ENCODE measurements at places on chromosomes 3 and 15. TPM values are rescaled to one million over a fixed set of nuclear protein-coding genes. Genes with fewer than 3 reads are reported as not detected.

- no peaks in the 10 kb centered on the region for H3K4me1 ChIP-seq
- no peak overlapping the region for H3K27ac ChIP-seq
- no peaks in the 10 kb centered on the region for H3K27me3 ChIP-seq
- no peaks in the 10 kb centered on the region for H3K36me3 ChIP-seq
- no peak overlapping the region for H3K4me3 ChIP-seq
Observed at GRCh38 chr3:65633018-65633638, 405.6 kb downstream of the MAGI1 start.

REC114 gene
- not detected for total RNA-seq

GRCh38 chr15:63759752-63760151, 74.0 kb downstream of the HERC1 start:
- H3K27me3 ChIP-seq, result no peaks in the 10 kb centered on the region
- H3K4me1 ChIP-seq, result peaks cover 26% of the 10 kb centered on the region
- H3K4me3 ChIP-seq, result no peak overlapping the region
- peaks cover 14% of the 10 kb centered on the region for H3K36me3 ChIP-seq
- DNase-seq, result no peak
- H3K27ac ChIP-seq, result no peak overlapping the region

GRM7 gene
- not detected for total RNA-seq

DNA sequence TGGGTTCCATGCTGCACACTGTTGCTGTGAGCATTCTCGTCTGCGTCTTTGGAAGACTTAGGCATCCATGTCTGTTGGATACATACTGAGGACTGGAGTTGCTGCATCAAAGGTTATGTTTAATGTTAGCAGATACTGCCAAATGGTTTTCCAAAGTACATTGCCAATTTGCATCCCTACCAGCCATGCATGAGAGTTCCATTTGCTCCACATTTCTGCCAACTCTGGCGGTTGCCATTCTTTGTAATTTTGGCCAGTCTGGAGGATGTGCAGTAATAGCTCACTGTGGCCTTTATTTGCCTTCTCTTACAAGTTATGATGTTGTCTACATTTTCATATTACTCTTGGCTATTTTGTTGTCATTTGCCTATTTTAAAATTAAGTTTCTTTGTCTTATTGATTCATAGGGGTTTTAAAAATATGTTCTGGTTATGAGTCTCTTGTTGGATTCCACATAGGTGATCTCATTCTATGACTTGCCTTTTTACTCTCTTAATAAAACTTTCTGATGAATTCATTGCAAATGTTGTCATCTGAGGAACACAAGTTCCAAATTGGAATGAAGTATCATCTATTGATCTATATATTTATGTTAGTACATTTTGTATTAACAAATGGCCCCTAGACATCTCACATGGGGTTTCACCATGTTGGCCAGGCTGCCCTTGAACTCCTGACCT, 42.1 kb downstream of the FBLN2 start:
- H3K36me3 ChIP-seq, result no peaks in the 10 kb centered on the region
- DNase-seq, result no peak
- H3K4me3 ChIP-seq, result no peak overlapping the region
- no peak overlapping the region for H3K27ac ChIP-seq
- H3K27me3 ChIP-seq, result peaks cover 5% of the 10 kb centered on the region

ELL3 gene
- total RNA-seq, result 0.25 TPM

- no peaks in the 10 kb centered on the region for H3K36me3 ChIP-seq
- H3K4me1 ChIP-seq, result peaks cover 10% of the 10 kb centered on the region
- peak; percentile 68 for DNase-seq
- no peak overlapping the region for H3K4me3 ChIP-seq
- H3K27me3 ChIP-seq, result peaks cover 18% of the 10 kb centered on the region
Observed at GRCh38 chr15:70196372-70197316, 98.9 kb upstream of the TLE3 start.

- no peak overlapping the region for H3K27ac ChIP-seq
- no peaks in the 10 kb centered on the region for H3K36me3 ChIP-seq
- H3K4me3 ChIP-seq, result no peak overlapping the region
- DNase-seq, result no peak
- H3K27me3 ChIP-seq, result peaks cover 31% of the 10 kb centered on the region
- no peaks in the 10 kb centered on the region for H3K4me1 ChIP-seq
Observed at GRCh38 chr3:161333696-161334095, 37.6 kb downstream of the SPTSSB start.

DNA sequence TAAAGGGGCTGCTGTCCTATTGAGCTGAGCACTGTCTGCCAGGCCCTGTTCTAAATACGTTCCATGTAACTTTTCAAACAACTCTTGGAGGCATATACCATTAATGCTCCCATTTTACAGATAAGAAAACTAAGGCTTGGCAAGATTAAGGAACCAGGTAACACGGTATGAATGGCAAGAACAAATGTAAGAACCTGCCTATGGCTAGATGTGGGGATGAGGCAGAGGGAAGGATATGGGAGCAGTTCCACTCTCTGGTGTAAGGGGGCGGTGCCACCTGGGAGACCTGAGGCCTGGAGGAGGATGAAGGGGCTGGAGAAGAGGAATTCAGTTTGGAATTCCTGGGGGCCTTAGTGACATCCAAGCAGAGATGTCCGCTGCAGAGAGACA, 3.8 kb upstream of the LMAN1L start:
- H3K4me3 ChIP-seq, result no peak overlapping the region
- no peak overlapping the region for H3K27ac ChIP-seq
- H3K27me3 ChIP-seq, result peaks cover 4% of the 10 kb centered on the region
- H3K36me3 ChIP-seq, result peaks cover 11% of the 10 kb centered on the region
- DNase-seq, result no peak

- no peaks in the 10 kb centered on the region for H3K4me1 ChIP-seq
- H3K36me3 ChIP-seq, result no peaks in the 10 kb centered on the region
- no peak for DNase-seq
Observed at GRCh38 chr3:2513986-2514385, 415.3 kb downstream of the CNTN4 start.

DNA sequence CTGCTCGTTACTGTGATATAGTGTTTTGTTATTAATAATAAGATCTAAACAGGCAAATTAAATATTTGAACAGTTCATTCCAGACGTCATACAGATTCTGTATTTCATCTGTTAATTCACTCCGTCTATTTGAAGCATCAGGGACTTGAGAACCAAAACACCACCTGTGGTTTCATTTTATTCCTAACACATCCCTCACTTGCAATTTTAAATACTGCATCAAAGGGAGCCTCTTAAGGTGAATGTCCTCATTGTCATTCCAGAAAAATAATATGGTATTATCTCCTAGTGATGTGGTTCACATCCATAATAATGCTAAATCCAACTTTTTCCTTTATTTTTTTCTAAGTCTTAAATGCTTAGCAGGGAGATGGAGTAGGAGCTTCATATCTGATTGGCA, 1390.9 kb upstream of the CADM2 start:
- DNase-seq, result no peak
- H3K36me3 ChIP-seq, result no peaks in the 10 kb centered on the region
- no peak overlapping the region for H3K4me3 ChIP-seq
- H3K27me3 ChIP-seq, result no peaks in the 10 kb centered on the region
- H3K4me1 ChIP-seq, result no peaks in the 10 kb centered on the region
- H3K27ac ChIP-seq, result no peak overlapping the region

GRCh38 chr3:192038726-192039125, 577.8 kb downstream of the PYDC2 start:
- no peaks in the 10 kb centered on the region for H3K36me3 ChIP-seq
- H3K4me1 ChIP-seq, result no peaks in the 10 kb centered on the region

GRCh38 chr3:98151241-98151640, 4.0 kb downstream of the OR5H14 start:
- no peak overlapping the region for H3K4me3 ChIP-seq
- H3K27ac ChIP-seq, result no peak overlapping the region
- H3K36me3 ChIP-seq, result no peaks in the 10 kb centered on the region
- H3K27me3 ChIP-seq, result peaks cover 7% of the 10 kb centered on the region
- no peaks in the 10 kb centered on the region for H3K4me1 ChIP-seq
- DNase-seq, result no peak

KLHL18 gene
- 21.2 TPM for total RNA-seq

GRCh38 chr3:157065201-157065600, 94.7 kb downstream of the CCNL1 start:
- H3K36me3 ChIP-seq, result no peaks in the 10 kb centered on the region
- H3K27me3 ChIP-seq, result no peaks in the 10 kb centered on the region
- H3K27ac ChIP-seq, result no peak overlapping the region
- DNase-seq, result no peak
- H3K4me1 ChIP-seq, result peaks cover 27% of the 10 kb centered on the region

DNA sequence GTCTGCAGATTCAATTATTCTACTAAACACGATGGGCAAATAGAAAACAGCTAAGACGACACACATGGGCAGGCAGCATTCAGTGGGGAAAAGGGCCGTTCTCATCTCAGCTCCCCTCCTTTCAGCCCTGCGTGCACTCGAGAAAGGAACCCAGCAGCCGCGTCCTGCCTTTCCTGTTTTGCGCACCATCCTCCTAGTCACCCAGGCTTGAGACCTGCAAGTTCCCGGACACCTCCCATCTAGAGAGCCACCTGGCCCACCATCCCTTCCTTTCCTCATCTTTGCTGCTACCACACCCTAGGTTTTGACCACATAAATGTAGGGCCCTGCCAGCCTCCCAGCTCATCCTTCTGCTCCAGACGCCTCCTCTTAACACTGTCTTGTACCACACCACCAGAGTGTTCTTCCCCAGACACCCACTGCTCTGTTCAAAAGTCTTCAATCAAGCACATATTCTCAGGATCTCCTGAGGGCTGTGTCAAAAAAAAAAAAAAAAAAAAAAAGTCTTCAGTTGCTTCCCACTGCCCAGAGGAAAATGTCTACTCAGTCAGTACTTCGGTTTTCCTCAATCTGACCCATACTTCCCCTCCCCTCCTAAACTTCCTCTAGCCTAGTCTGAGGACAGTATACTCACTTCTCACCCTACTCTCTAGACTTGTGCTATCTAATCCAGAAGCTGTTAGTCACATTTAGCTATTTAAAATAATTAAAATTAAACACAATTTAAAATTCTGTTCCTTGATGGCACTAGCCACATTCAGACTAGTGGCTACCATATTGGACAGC, 182.0 kb downstream of the STT3B start:
- no peaks in the 10 kb centered on the region for H3K27me3 ChIP-seq
- no peaks in the 10 kb centered on the region for H3K36me3 ChIP-seq
- no peak overlapping the region for H3K4me3 ChIP-seq
- H3K4me1 ChIP-seq, result no peaks in the 10 kb centered on the region
- no peak for DNase-seq

DNA sequence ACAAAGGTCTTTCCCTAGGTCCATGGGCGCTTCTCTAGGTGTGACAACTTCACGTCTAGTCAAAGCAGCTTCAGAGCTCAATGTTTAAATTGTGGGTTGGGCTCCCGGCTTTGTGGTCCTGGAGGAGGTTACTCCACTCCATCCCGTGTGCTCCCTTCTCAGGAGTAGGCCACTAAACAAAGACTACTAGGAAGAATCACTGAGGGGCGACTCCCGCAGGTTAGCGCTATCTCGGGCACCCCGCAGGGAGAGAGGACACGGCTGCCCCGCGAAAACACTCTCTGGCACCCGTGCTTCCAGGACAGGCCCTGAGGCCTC, 500 bp downstream of the PARP6 start:
- H3K4me3 ChIP-seq, result peak overlapping the region; percentile 83
- peak overlapping the region; percentile 74 for H3K27ac ChIP-seq
- no peak for DNase-seq
- peaks cover 14% of the 10 kb centered on the region for H3K36me3 ChIP-seq
- H3K27me3 ChIP-seq, result no peaks in the 10 kb centered on the region

DNA sequence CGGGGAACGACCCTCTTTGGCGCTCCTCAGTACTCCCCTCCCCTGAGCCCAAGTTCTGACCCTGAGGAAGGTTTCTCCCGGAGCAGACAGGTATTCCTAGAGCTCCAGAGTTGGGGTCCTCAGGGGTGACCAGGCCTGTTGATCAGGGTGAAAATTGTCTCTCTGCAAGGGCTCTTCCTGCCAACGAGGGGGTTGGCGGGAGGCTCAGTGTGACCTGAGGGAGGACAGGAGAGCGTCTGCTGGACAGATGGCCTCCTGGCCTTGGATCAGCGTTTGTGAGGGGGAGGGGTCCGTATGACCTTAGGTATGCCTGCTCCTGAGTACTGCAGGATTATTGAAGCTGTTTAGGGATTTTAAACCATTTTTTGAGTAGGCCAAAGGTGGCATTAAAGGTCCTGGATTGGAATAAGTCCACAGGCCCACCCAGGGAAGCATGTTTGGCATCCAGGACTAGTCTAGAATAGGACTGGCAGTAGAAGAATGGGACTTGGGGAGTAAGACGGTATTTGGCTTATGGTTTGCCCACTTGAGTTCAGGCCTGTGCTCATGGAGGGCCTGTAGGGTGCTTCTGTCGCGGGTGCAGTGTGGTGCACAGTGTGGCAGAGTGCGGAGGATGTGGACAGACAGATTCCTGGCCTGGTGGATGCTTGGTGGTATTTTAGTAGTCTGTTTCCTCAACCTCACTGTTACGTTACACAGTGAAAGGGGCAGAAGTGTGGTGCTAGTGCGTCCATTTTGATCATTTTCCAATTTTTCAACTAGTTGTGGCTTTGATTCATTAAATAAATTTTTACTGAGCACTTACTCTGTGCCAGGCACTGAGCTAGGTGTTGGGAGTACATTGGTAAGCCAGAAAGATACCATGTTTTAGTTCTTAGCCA, 959 bp downstream of the ZNF592 start:
- peaks cover 67% of the 10 kb centered on the region for H3K4me1 ChIP-seq

CTDSPL gene
- total RNA-seq, result 2.0 TPM

DNA sequence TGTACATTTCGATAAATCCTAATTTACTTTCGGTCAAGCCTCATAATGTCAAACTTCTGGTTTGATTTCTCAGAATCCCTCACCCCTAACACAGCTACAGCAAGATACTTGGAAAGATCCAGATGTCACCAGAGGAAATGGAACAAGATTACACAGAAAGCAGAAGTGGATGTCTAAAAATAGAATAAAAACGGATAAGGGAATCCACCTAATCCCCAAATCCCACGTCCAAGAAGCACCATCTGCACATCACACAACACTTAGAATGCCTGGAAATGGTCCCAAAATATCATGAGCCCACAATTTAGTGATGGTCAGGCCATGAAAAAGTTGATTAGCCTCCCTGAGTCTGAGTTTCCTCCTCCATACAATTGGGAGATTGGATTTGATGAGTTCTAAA, 61.7 kb downstream of the AGTR1 start:
- no peak overlapping the region for H3K4me3 ChIP-seq
- no peaks in the 10 kb centered on the region for H3K4me1 ChIP-seq
- no peaks in the 10 kb centered on the region for H3K36me3 ChIP-seq
- no peak overlapping the region for H3K27ac ChIP-seq
- H3K27me3 ChIP-seq, result no peaks in the 10 kb centered on the region
- DNase-seq, result no peak

DNA sequence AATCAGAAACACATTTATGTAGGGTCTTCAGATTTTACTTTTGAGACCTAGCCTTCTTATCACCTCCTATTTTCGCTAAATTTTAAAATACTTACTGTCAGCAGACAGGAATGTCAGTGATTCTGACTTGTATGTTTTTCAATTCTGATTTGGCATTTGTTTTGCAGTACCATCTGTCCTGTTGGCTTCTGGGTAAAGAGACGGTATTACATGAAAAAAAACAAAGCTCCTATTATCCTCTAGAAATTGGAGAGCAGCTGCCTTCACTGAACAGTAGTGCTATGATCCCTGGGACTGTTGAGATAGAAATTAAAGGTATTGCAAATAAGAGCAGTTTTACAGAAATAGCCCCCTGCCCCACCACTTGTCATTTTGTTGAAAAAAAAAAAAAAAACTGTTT, 8.4 kb downstream of the ARMC8 start:
- H3K36me3 ChIP-seq, result peaks cover 20% of the 10 kb centered on the region
- no peak overlapping the region for H3K27ac ChIP-seq
- no peak for DNase-seq
- H3K4me3 ChIP-seq, result no peak overlapping the region

LRRIQ4 gene
- total RNA-seq, result not detected

GRCh38 chr3:158974904-158975303, 173.1 kb downstream of the MFSD1 start:
- H3K4me3 ChIP-seq, result no peak overlapping the region
- DNase-seq, result no peak
- H3K4me1 ChIP-seq, result no peaks in the 10 kb centered on the region
- no peak overlapping the region for H3K27ac ChIP-seq

MCCC1 gene
- total RNA-seq, result 23.5 TPM

GRAMD1C gene
- 0.48 TPM for total RNA-seq

All from activated CD4-positive, alpha-beta memory T cell treated with anti-CD3 and anti-CD28 coated beads, Interleukin-2, amount 10 ng/mL, durations not matched to agents 7 days and 5 days (primary cell).